ENCODE measurements at places on chromosomes 4 and X.
A peak's percentile ranks its signal among the peaks of the same experiment; 100 is the strongest.

DNA sequence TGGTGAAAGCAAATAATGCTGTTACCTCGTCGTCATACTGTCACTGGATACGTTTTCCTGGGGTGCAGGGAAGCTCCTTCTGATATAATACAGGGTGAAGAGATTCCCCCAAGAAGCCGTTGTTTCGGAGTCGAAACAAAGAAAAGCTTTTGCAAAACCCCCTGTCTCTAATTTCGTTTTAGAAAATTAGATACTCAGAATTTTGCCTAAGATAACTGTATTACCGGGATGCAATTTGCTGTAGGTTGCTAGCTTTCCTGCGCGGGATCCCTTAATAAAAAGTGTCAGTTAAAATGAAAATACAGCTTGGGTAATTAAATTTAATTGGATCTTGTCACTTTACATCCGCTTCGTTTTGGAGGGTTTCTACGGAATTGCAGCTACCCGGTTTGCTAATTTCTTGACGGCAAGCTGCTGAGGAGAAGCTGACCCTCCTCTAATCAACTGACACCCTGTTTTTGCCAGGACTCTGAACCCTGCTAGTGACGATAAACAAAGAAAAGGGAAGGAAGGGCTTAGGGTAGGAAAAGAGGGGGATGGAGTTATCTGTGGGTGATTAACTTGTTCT is 174.6 kb downstream of the SHOX start:
- DNase-seq = no peak

GRCh38 chr4:16225167-16225862 is 956 bp downstream of the TAPT1 start:
- DNase-seq = no peak

- no peak for DNase-seq
Observed at GRCh38 chr4:123555233-123555806, 158.7 kb downstream of the SPRY1 start.

- DNase-seq = no peak
Observed at GRCh38 chr4:76141241-76141640, 7.0 kb downstream of the NUP54 start.

DNA sequence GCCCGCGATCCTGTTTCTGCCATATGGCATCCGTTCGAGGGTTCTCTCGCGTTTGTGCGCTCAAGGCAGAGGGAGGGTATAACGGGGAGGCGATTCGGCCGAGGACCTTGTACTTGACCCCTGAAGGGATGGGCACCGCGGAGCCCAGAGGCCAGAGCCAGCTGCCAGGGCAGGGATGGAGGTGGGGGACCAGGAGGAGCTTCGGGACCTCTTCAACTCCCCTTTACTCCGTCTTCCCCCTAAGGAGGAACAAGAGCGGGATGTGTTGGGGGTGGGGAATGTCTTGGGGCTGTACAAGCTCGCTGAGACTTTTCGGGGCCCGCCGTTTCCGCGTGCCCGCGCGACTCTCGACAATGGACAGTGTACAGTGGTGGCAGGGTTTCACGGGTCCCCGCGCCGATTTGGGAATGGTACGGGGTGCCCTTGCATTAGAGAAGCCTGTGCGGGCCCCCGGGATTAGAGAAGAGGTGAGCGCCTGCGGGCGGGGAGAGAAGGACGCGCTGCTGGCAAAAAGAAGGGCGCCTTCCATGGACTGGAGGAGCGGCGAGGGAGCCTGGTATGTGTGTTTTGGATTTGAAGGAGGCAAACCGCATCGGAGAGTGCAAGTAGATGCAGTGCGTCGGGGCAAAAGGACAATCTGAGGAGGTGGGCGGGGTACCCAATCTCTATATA is 760 bp downstream of the UGT8 start:
- peak; percentile 31 for DNase-seq

DNA sequence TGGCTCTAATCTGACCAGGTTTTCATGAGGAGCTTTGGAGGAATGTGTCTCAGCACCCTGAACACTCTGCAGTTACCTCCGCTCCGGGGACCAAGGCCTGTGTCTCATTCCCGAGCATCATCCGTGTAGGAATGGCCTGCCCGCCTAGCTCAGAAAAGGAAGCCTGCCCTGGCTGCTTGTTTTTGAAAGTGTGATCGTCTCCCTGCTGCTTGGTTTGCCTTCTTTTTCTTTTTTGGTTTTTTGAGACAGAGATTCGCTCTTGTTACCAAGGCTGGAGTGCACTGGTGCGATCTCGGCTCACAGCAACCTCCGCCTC is 73.3 kb downstream of the CRLF2 start:
- no peak for DNase-seq

GRCh38 chr4:161714022-161714751 is 449.6 kb downstream of the FSTL5 start:
- DNase-seq = peak; percentile 50

DNA sequence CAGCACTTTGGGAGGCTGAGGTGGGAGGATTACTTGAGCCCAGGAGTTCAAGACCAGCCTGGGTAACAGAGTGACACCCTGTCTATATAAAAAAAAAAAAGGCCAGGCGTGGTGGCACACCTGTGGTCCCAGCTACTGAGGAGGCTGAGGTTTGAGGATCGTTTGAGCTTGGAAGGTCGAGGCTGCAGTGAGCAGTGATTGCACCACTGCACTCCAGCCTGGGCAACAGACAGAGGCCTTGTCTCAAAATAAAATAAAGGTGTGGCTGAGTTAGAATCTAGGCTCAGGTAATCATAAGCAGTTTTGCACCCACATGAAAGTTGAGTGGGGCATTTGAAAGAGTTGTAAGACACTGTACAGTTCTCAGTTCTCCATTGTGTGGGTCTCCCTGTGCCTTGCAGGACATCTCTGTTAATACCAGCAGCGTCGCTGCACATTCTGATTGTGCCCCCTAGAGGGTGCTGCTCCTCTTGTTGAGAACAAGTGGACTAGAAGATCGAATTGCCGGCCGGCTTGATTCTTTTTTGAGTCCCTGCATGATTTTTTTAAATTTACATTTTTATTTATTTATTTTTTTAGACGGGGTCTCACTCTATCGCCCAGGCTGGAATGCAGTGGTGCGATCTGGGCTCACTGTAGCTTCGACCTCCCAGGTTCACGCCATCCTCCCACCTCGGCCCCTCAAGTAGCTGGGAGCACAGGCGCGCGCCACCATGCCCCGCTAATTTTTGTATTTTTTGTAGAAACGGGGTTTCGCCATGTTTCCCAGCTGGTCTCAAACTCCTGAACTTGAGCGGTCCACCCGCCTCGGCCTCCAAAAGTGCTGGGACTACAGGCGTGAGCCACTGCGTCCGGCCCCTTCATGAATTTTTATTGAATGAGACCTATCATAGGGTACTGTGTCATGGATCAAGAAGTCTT is 73.6 kb upstream of the RBMX start:
- DNase-seq = peak; percentile 26

- DNase-seq = no peak
Observed at GRCh38 chrX:41677183-41678060, 11.4 kb upstream of the GPR34 start.

- peak; percentile 16 for DNase-seq
Observed at GRCh38 chr4:8911316-8912088, 39.9 kb upstream of the HMX1 start.

All from NCI-H524 (cell line).